Activated T-cell treated with anti-CD3 and anti-CD28 coated beads for 4 hours (primary cell): ENCODE measurements at places on chromosomes 7 and 10.

DNA sequence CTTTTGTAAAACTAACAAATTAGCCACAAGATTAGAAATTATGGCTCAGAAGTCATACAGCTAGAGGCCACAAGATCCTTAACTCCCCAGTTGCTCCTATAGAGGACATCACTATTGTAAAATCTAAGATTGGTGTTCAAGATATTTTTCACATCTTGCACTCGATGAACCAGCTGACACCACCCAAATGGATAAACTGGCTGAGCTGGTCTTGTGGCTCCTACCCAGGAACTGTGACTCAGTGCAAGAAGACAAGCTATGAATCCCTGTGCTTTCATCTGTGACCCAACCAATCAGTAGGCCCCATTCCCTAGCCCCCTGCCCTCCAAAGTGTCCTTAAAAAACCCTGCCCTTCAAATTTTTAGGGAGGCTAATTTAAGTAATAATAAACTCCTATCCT is 27.9 kb upstream of the R3HCC1L start:
- no peak for DNase-seq

DNA sequence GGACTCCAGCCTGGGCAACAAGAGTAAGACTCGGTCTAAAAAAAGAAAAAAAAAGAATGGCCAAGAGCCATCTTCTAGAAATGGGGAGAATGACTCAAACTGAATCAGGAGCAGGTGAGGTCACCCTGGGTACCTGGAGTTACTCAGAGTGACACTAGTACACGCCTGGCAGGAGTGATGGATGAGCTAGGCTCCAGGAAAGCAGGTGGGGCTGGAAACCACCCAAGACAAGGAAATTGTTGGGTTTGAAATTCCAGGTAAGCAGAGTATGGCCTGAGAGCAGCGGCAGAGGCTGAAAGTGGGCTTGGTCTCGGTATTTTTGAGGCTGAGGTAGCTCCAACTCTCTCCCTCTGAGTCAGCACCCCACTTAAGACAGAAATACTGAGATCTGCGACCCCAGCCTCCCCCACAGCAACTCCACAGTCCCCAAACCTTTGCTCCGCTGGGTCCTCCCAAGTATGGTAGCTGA is 18.5 kb downstream of the DDIT4 start:
- no peak for DNase-seq

DNA sequence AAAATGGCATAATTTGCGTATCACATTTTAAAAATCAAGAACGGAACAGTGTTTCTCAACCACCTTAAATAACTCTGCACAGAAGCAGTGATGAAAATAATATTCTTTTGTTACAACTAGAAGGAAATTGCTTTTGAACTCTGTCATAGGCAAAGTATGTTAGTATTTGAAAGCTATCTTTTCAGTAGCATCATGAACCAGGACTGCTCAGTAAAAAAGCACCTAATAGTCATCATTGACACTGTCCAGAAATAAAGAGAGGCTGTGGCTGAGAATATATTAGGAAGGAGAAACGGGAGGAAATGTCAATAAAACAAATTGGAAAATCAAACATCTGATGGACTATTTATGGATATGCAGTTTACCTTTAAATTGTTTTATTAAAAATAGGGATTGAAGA is 237.2 kb upstream of the AKR1E2 start:
- no peak for DNase-seq

DNA sequence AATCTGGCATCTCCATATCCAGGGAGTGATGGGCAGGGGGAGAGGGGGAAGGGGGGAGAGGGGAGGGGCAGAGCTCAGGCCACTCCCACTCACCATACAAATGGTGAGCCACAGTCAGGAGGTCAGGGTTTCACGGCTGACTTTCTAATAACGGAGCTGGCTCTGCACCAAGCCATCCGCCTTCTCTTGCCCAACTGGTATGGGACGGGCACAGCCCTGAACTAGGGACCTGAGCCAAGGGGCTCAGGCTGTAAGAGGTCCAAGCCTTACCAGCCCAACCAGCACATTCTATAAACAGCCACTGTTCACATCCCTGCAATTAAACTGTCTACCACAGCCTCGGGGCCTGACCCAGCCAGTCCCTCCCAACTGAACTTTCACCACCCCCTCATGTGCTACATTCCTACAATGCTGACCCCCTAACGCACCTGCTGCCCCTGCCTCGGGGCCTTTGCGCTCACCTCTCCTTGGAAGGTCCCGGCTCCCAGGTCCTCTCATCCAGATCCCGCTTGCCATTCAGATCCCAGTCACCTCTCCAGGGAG is 32.5 kb downstream of the RGS10 start:
- DNase-seq, result no peak

DNA sequence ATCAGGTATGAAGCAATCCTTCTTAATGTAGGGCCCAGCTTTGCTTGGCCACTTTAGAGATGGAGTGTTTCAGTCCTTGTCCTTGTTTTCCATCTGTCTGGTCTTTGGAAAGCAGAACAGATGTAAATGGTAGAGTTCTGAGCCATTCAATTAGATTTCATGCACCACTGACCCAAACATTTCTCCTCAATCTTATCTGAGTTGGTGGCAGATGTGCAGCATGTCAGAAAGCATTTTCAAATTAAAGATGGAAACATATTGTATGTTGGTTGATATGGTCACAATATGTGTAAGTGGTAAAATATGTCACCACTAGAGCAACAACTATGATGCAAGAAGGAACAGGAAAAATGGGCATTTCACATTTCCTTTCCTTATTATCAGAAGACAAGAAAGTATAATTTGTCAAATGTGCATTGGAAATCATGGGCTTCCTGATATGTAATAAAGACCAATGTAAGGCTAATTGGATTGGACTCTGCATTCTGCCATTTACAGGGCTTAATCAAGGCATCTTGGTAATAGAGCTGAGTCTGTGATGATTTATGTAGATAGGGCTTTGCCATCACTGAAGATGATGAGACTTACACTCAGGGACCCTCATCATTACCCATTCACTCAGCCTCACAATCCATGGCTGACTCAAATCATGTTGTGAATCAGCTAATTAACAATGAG is 750.7 kb downstream of the NRG3 start:
- DNase-seq, result no peak

DNA sequence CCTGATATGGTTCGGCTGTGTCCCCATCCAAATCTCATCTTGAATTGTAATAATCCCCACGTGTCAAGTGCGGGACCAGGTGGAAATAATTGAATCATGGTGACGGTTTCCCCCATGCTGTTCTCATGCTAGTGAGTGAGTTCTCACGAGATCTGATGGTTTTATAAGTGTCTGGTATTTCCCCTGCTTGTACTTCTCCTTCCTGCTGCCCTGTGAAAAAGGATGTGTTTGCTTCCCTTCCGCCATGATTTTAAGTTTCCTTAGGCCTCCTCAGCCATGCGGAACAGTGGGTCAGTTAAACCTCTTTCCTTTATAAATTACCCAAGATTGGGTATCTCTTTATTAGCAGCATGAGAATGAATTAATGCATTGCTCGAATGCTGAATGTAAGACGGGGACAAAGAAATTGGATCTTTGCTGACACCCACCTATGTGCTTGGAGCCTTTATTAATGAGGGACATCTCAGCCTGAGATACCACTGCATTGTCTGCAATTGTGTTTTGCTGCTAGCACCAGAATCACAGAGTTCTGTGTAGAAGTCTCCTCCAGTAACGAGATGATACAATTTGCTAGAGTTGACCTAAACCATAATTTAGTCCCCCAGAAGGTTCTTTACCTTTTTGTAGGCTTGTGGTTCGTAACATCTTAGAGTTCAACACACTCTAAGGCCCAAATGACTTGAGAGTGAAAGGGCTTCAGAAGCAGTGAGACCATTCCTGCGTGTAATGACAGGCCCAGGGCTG is 28.6 kb downstream of the SLC35B4 start:
- no peak for DNase-seq

GRCh38 chr10:66095610-66096009 is 830.2 kb upstream of the LRRTM3 start:
- DNase-seq, result no peak

DNA sequence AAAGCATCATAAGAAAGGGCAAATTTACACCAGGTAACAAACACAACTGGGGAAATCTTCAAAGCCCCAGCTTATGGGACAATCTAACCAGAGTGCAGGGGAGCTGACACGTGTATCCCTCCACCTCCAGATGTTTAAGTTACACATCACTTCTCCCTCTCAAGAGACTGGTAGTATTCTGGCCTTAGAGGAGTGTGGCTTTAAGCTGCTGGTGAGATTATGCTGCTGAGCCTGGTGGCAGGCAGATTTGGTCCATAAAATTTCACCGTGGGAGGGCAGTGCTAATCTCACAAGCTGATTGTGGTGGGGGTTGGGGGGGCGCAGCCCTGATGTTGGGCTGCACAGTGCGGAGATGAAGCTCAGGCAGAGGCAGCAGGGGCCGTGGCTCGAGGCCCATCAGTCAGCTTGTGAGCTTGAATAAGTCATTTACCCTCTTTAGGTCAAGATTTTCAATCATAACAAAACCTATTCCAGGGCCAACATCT is 431.0 kb upstream of the GALNT17 start:
- no peak for DNase-seq
